ENCODE measurements at places on chromosomes 16 and 17. TPM values are rescaled to one million over a fixed set of nuclear protein-coding genes. Genes with fewer than 3 reads are reported as not detected.

- peaks cover 37% of the 10 kb centered on the region for H3K27me3 ChIP-seq
- peak; percentile 39 for DNase-seq
- peaks cover 38% of the 10 kb centered on the region for H3K4me1 ChIP-seq
- H3K4me3 ChIP-seq, result peak overlapping the region; percentile 25
Observed at GRCh38 chr17:79361873-79362771, 248.7 kb downstream of the RBFOX3 start.

GRCh38 chr17:64252831-64253230 is 10.2 kb downstream of the TEX2 start:
- H3K4me1 ChIP-seq, result peaks cover 8% of the 10 kb centered on the region
- no peak overlapping the region for H3K27ac ChIP-seq
- no peak overlapping the region for H3K4me3 ChIP-seq
- H3K36me3 ChIP-seq, result no peaks in the 10 kb centered on the region

GRCh38 chr17:17403065-17403464 is 73.7 kb upstream of the MED9 start:
- peaks cover 44% of the 10 kb centered on the region for H3K4me1 ChIP-seq
- H3K36me3 ChIP-seq, result no peaks in the 10 kb centered on the region
- DNase-seq, result no peak
- peak overlapping the region; percentile 87 for H3K27ac ChIP-seq

DNA sequence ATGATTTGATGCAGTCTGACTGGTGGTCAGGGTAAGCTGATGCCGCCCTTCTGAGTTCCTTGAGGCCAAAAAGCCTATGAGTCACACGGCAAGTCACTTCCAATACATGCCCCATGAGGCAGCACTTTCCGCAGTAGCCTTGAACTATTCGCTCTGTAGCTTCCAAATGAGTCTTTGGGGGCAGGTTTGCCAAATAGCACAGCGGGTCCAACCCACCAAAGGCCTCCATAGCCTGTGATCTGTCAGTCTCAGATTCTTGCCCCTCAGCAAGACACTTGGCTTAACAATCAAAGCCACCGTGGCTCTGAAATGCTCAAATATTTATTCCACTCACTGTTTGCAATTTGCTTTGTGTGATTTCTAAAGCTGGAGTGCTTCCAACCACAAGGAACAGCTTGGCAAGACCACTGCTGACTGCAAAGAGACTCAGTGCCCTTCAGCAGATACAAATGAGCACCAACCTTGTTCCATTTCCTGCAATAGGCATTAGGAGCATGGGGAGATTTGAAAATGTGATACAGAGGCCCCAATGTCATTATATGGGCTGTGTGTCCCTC is 45.4 kb downstream of the CLEC19A start:
- no peaks in the 10 kb centered on the region for H3K36me3 ChIP-seq
- H3K4me3 ChIP-seq, result no peak overlapping the region
- no peak overlapping the region for H3K27ac ChIP-seq
- H3K27me3 ChIP-seq, result no peaks in the 10 kb centered on the region
- no peaks in the 10 kb centered on the region for H3K4me1 ChIP-seq
- DNase-seq, result no peak

DNA sequence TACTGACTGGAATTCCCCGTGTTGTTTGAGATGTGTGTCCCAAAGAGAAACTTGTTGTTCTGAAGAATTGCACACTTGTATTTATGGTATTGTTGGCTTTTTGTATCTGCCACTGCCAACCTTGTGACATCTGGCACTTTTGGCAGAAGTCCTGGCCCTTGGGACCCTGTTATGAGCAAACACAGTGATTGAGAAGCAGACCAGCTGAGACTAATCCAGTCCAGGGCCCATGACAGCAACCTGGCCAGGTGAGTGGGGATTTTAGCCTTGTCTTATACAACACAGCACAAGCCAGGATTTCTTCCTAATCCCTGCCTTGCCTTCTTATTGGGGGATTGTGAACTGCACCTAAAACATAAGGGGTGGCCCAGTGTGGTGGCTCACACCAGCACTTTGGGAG is 80.0 kb downstream of the NTN1 start:
- no peaks in the 10 kb centered on the region for H3K27me3 ChIP-seq
- no peaks in the 10 kb centered on the region for H3K4me1 ChIP-seq
- H3K36me3 ChIP-seq, result peaks cover 6% of the 10 kb centered on the region
- DNase-seq, result no peak

DNA sequence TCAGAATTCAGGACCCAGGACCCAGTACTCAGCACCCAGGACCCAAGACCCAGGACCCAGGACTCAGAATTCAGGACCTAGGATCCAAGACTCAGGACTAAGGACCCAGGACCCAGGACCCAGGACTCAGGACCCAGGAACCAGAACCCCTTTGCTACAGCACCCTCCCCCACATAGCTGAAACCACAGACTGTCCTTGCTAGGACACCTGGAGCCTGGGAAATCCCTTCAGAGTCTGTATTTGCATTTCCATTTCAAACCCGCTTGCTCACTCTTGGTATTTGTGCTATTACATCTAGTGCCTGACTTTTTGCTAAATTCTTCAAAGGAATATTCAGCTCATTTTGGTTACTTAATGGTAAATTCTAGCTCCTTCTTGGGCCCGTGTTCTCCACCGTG is 275.8 kb upstream of the MAF start:
- no peaks in the 10 kb centered on the region for H3K36me3 ChIP-seq
- no peak overlapping the region for H3K27ac ChIP-seq
- H3K27me3 ChIP-seq, result peaks cover 3% of the 10 kb centered on the region
- no peak for DNase-seq
- no peaks in the 10 kb centered on the region for H3K4me1 ChIP-seq

GRCh38 chr17:38893607-38894006 is 23.7 kb downstream of the LASP1 start:
- H3K27me3 ChIP-seq, result peaks cover 12% of the 10 kb centered on the region
- no peaks in the 10 kb centered on the region for H3K36me3 ChIP-seq
- DNase-seq, result no peak
- no peak overlapping the region for H3K27ac ChIP-seq
- H3K4me3 ChIP-seq, result no peak overlapping the region
- peaks cover 21% of the 10 kb centered on the region for H3K4me1 ChIP-seq

DNA sequence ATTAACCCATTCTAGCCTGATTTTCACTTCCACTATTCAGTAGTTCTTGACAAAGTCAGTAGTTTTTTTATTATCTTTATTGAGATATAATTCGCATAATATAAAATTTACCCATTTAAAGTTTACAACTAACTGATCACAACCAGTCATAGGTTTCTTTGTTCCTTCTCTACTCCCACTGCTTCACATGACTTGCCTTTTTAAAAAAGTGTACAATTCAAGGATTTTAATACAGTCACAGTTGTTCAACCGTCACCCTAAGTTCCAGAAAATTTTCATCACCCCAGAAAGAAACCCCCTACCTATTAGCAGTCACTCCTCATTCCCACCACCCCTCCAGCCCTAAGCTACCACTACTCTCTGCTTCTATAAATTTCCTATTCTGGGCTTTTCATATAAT is 162.5 kb downstream of the TRIM37 start:
- H3K27me3 ChIP-seq, result peaks cover 2% of the 10 kb centered on the region
- no peaks in the 10 kb centered on the region for H3K4me1 ChIP-seq
- H3K4me3 ChIP-seq, result no peak overlapping the region
- H3K36me3 ChIP-seq, result peaks cover 18% of the 10 kb centered on the region
- no peak for DNase-seq

DNA sequence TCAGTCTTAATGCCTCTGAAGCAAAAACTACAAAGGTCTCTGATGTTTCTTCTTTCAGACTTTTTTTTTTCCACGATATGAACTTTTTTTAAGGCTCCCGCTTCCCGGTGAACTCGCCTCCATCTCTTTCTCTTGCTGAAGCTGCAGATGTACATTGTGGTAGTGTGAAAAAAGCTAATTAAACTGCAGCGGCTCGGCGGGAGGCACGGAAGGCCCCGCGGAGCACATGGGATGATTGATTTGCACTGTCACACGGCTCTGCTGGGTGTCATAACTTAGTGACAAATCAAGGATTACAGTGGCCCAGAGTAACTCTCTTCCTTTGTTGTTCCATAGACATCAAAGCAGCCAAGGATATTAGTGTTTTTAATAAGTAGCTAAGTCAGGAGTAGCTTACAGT is 196.3 kb downstream of the AXIN2 start:
- H3K4me1 ChIP-seq, result peaks cover 3% of the 10 kb centered on the region
- no peaks in the 10 kb centered on the region for H3K36me3 ChIP-seq
- no peak for DNase-seq
- peaks cover 4% of the 10 kb centered on the region for H3K27me3 ChIP-seq
- H3K4me3 ChIP-seq, result no peak overlapping the region
- no peak overlapping the region for H3K27ac ChIP-seq

GRCh38 chr16:88020516-88020885 is 69.3 kb downstream of the BANP start:
- no peak overlapping the region for H3K27ac ChIP-seq
- no peak for DNase-seq
- H3K27me3 ChIP-seq, result peaks cover 3% of the 10 kb centered on the region
- H3K36me3 ChIP-seq, result no peaks in the 10 kb centered on the region

DNA sequence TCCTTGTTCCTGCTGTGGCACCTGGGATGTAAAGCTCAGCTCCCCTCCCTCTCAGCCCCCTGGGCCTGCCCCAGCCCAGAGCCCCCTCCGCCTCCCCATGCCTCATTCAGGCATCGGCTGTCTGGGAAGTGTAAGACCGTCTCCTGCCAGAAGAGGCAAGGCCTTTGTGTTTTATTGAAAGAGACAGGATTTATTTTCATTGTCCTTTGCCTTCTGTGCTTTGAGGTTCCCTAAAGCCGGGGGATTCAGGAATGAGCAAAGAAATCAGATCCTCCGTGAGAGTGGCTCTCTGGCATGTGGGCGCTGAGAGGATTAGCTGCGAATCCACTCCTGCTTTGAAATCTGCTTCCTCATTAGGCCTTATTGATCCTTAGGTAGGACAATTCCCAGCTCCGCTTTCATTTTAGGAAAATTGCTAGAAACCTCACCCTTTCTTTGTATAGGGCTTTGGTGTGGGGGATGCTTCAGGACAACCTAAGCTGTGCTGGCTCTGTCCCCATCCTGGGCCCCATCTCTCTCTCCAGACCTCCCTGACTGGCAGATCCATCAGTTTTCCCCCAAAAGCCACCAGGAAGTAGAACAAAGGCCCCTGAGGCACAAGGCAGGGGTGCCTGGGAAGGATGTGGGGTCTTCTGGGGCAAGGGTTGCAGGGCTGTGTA is 211.5 kb upstream of the TNRC6C start:
- peaks cover 13% of the 10 kb centered on the region for H3K36me3 ChIP-seq
- peak overlapping the region; percentile 64 for H3K4me3 ChIP-seq
- peak overlapping the region; percentile 79 for H3K27ac ChIP-seq
- peaks cover 29% of the 10 kb centered on the region for H3K4me1 ChIP-seq
- H3K27me3 ChIP-seq, result peaks cover 4% of the 10 kb centered on the region

- H3K4me1 ChIP-seq, result peaks cover 24% of the 10 kb centered on the region
- no peaks in the 10 kb centered on the region for H3K36me3 ChIP-seq
- H3K4me3 ChIP-seq, result peak overlapping the region; percentile 80
Observed at GRCh38 chr17:62652251-62653001, 25.0 kb downstream of the MRC2 start.

- DNase-seq, result peak; percentile 96
- H3K27ac ChIP-seq, result peak within 1 kb of the TSS; percentile 96
- no peaks in the 10 kb centered on the region for H3K36me3 ChIP-seq
- H3K27me3 ChIP-seq, result peaks cover 14% of the 10 kb centered on the region
Observed at GRCh38 chr17:81859906-81860755, at the start of gene P4HB. Gene P4HB (minus strand): TSS chr17:81860535. CDS start chr17:81860471, 64 bp downstream.

The HBA2 gene
- not detected for total RNA-seq

The GALR2 gene
- 3.3 TPM for total RNA-seq

The ALOX12 gene
- not detected for total RNA-seq

The BTBD17 gene
- 310 TPM for total RNA-seq
